ENCODE measurements at places on chromosomes 5 and 9.

- no peak for DNase-seq
Observed at GRCh38 chr9:68732405-68733020, 27.5 kb downstream of the PIP5K1B start.

- no peak for DNase-seq
Observed at GRCh38 chr9:89975630-89976029, 370.8 kb downstream of the GADD45G start.

DNA sequence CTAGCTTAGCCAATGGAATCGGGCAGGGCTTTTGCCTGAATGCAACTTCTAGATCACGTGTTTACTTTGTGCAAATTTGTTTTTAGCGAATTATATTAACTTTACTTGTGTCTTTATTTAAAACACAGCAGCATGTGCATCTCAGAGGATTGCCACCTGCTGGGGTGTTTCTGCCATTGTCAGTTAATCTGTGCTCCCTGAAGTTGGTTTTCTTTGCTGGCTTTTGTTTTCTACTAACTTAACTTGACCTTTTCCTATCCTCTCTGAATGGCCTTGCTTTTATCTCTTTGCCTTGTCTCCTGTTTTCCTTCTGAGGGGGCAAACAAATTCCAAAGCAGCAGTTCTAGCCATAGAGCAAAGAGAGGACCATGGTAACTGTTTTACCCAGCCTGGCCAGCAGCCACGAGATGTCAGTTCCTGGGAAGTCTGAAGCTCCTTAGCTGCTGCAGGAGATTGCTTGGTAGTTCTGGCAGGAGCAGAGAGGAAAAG is 67.6 kb downstream of the ARHGEF28 start:
- no peak for DNase-seq

DNA sequence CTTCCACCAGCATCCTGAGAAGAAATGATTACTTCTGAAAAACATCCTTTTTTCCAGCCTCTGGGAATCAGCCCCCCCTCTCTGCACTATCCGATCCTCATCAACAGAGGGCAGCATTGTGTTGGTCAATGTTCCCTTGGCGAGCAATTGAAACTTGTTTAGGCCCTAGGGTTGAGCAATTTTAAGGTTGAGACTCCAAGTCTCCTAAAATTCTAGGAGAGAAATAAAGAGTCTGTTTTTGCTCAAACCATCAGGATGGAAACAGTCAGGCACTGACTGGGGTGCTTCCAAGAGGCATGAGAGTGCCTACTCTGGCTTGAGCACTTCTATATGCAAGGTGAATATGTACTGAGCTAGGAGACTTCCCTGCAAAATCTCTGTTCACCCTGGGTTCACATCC is 12.4 kb upstream of the CYFIP2 start:
- no peak for DNase-seq

DNA sequence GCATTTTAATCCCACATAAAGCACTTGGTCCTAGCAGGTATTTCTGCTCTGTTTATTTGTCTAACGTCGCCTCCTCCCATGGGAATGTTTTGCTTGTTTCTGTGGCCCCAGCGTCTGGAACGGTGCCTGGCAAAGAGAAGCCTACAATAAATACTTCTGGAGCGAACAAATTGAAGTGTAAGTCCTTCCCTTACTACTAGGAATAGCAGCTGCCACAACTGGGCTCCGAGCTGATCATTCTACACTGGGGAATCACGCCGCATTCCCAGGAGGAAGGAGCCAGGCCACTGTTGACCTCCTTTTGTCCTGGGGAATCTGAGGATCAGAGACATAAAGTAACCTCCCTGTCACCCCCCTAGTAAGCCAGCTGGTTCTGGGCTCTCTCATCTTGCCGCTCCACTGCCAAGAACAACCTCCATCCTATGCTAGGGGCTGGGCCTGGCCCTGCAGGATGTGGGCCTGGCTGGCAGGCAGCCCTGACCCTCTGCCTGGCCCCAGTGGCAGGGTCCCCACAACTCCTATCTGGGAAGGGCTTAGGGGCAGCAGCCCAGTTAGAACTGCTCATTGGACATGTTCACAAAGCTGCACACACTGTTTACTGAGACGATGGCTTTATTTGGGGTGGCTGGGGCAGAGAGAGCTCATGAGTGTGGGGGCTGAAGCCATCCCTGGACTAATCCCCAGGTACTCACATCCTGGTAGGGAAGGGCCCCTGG is 82.8 kb downstream of the GTF3C4 start:
- no peak for DNase-seq

DNA sequence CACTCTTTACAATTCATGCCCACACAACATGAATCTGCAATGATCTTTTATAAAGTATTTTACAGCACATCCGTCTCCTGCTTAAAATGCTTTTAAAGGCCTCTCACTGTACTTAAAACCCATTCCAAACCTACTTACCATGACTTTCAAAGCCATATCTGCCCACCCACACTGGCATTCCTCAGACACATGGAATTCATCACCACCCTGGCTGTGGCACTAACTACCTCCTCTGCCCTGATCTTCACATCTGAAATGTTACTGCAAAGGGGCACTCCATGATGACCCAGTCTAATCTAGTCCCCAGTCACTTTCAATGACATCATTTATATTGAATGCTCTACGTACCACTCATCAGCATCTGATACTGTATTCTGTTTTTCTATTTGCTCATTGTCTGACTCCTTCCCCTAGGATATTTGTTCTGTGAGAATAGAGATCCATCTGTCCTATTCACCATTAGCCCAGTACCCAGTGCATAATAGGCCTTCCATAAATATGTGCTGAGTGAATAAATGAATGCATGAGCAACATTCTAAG is 193.2 kb upstream of the KIF2A start:
- no peak for DNase-seq

GRCh38 chr5:67941614-67942401 is 273.7 kb upstream of the PIK3R1 start:
- DNase-seq = no peak

GRCh38 chr5:128472036-128472435 is 66.0 kb downstream of the FBN2 start:
- no peak for DNase-seq

DNA sequence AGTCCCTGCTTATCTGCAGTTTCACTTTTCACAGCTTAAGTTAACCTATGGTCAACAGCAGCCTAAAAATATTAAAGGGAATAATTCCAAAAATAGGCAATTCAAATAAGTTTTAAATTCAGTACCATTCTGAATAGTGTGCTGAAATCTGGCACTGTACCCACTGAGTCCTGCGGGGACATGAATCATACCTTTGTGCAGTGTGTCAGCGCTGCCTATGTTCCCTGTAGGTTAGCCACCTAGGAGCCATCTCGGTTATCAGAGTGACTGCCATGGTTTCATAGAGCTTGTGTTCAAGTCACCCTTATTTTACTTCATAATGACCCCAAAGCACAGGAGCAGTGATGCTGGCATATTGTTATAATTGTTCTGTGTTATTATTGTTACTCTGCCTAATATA is 139.9 kb downstream of the GPBP1 start:
- no peak for DNase-seq

- DNase-seq = no peak
Observed at GRCh38 chr9:92605224-92605623, 64.7 kb downstream of the IPPK start.

DNA sequence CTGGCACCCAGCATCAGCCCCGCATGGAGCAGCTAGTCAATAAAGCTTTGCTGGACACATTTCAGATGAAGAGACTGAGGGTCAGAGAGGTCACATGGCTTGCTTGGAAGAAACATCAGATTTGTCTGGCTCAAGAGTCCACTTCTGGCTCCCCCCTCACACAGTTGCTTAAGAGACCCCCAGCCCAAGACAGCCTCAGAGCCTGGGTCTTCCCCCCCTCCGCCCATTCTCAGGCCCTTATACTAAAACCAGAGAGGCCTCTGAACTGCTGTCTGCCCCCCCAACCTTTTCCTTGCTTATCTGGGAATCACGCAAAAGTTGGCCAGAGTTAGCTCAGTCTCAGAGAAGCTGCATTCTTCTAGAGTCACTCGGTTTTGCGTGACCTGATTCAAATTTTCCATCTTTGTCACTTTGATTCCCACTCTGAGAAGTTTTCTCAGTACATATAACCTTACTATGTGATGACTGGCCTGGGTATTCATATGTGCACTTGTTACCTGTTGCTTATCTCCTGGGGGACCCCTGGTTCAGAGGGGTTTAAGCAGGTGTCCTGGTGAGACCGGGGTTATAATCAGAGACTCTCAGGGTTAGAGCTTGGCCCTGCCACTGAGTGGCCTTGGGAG is 145.4 kb upstream of the IER5L start:
- DNase-seq = no peak

Data from stimulated activated naive CD4-positive, alpha-beta T cell (primary cell).